ENCODE measurements at places on chromosomes 2 and 18.
A peak's percentile ranks its signal among the peaks of the same experiment; 100 is the strongest.

DNA sequence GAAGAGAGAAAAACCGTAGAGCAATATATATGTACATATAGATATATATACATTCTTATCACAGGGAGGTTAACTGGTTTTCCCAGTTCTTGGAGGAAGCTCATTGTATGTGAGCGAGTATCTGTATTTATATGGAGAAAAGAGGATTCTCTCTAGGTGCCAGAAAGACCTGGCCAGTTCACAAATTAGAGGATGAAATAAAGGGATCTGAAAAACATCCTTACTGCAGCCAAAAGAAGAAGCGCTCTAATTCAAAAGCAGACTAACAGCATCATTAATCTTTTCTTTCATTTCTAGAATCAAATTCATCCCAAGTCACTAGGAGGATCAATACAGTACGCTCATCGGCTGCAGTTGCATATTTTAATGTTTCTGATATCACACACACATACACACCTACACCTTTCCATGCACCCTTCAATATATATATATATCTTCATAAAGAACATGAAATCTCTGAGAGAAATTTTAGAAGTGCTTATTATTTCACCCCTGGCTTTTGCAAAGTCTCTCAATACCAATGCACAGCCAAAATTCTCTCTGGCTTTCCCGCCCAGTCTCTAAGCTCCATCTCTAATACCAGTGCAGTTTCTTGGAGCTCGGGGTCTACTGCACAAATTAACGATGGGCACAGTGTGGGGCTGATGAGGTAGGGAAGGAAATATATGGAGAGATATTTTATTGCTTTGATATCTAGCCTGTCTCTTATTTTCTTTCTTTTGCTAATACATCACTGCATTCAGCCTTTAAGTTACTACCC is 731 bp downstream of the NRXN1 start:
- DNase-seq, result no peak

DNA sequence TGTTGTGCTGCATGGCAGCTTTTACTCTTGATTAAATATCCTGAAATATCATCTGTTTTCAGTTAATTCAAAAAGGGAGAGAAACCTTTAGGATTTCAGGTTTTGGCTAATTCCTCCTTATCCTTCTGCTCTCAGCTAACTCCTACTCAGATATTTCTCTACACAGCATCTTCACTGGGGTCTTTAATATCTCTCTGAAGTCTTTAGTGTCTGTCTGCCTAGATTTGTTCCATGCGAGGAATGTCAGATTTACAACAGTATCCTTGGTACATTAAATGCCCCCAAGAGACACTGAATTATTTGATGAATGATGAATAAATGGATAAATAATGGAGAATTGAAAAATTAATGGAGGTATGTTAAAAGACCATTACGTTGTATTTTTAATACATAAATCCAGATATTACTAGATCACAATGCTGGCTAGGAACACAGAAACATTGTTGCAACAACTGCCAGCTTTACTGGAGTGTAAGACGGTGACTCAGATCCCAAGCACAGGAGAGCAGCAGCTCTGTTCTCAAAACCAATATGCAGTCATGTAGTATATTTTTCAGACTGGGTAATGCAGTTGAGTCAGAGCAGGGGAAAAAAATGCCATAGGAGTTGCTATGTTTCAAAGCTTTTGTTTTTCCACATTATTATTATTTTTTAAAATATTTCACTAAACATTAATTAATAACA is 388.0 kb upstream of the SYT4 start:
- DNase-seq, result peak; percentile 49

GRCh38 chr18:63143330-63143771 is 176.2 kb downstream of the BCL2 start:
- DNase-seq, result no peak

DNA sequence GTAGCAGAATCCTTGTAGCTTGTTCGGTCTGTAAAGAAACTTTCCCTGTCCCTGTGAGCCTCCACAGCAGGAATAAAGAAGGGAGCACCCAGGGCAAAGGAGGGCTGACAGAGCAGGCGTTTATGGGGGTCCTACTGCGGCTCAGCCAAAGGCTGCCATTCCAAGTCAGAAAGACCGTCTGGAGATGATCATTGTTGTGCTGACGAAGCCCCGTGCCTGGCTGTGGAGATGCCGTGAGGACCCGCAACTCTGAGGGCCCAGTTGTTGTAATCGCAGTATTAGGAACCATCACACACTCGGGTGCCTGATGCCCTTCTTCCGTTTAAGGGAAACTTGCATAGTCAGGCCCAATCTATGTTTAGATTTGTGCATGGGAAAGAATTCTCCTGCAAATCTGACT is 16.9 kb upstream of the VWA3B start:
- no peak for DNase-seq

GRCh38 chr2:118763797-118764196 is 83.7 kb downstream of the EN1 start:
- peak; percentile 42 for DNase-seq

DNA sequence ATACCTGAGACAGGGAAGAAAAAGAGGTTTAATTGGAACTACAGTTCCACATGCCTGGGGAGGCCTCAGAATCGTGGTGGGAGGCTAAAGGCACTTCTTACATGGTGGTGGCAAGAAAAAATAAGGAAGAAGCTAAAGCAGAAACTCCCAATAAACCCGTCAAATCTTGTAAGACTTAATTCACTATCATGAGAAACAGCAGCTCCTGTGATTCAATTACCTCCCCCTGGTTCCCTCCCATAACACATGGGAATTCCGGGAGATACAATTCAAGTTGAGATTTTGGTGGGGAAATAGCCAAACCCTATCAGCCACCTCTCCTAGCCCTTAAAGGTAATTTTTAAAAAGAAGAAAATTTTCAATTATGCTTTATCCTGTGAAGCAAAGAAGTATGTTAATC is 728.8 kb downstream of the RNF144A start:
- no peak for DNase-seq

DNA sequence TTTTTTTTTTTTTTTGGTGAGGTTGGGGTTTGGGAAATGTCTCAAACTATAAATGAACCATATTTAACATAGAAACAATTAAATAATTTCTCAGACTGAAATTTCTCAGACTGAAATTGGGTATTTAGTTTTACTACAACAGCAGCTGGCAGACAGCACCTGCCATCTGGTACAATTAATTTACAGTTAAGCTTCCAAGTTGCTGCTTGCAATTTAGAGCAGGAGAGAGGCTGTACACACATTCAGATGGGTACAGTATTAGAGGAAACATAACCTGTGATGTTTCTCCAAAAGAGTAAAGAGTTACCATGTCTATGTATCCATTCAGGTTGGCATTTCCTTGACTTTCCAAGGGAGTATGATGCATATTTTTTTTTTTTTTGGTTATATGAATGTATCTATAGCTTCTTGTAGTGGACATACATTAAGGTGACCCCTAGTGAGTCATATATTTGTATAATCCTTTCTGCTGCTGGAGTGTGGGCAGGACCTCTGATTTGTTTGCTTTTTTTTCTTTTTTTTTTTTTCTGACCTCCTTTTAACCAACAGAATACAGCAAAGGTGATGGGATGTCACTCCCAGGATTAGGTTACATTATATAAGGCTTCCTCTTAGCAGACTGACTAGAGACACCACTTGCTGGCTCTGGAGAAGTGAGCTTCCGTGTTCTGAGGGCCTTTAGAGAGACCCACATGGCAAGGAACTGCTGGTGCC is 201.7 kb downstream of the PTH2R start:
- no peak for DNase-seq

Measured in AG08396 (cell line).